Mesenteric fat pad (tissue), 1 donor: ENCODE measurements at places on chromosomes 1 and 21.

DNA sequence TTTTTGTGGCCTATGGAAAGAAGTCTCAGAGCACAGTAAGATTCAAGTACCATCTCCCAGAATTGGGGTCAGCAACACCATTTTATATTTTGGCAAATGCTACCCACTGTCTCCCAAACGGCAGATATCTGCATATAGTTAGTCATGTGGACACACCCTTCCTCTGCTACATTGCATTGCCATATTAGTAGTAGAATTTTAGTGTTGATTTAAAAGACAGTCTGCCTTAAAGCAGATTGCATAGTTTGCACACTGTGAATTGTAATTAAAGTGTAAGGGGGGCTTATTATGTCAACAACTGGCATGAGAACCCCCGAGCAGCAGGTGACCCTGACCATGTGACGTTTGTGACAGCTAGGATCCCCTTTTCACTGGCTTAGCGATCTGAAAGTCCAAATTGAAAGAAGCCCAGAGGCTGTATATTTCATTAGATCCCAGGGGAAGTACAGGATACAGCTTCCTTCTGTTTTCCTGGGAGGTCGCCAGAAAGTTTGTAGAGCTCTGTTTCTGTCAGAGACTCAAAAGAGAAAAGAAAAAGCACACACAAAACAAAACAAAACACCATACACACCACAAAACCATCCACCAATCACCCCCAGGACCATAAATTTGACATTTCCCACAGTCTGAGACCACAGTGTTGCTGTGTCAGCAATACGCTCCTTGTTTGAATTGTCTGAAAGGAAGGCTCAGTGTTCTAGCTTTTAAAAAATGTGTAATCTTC is 172.4 kb downstream of the NFIA start:
- DNase-seq = no peak

- DNase-seq = no peak
Observed at GRCh38 chr1:158147401-158147800, 33.3 kb upstream of the CD1D start.

DNA sequence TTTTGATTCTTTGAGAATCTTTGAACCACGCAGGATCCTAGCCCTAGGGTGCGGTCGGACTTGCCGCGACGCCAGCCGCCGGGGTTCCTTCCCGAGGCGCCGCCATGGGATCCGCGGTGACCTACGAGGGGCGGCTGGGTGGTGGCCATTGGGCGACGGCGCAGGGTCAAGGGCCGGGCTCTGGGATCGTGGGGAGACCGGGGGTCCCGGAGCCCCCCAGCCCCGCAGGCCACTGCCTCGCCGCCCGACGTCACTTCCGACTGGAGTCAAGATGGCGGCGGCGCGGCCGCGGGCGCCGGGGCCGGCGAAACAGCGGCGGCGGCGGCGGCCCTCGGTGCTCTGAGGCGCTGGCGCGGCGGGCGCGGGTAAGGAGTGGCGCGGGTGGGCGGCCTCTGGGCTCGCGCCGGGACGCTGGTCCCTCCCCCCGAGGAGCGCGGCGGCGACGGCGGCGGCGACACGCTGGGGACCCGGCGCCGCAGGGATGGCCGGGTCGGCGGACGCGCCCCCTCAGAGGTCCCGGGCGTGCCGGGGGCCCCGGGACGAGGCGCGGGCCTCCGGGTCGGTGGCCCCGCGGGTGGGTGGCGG is at the start of gene PRDM2:
PRDM2 (plus strand) TSS at position 253 of the 585 bp plus-strand sequence. CDS start 15,418 bp downstream, outside the sequence.
- DNase-seq = peak; percentile 91

DNA sequence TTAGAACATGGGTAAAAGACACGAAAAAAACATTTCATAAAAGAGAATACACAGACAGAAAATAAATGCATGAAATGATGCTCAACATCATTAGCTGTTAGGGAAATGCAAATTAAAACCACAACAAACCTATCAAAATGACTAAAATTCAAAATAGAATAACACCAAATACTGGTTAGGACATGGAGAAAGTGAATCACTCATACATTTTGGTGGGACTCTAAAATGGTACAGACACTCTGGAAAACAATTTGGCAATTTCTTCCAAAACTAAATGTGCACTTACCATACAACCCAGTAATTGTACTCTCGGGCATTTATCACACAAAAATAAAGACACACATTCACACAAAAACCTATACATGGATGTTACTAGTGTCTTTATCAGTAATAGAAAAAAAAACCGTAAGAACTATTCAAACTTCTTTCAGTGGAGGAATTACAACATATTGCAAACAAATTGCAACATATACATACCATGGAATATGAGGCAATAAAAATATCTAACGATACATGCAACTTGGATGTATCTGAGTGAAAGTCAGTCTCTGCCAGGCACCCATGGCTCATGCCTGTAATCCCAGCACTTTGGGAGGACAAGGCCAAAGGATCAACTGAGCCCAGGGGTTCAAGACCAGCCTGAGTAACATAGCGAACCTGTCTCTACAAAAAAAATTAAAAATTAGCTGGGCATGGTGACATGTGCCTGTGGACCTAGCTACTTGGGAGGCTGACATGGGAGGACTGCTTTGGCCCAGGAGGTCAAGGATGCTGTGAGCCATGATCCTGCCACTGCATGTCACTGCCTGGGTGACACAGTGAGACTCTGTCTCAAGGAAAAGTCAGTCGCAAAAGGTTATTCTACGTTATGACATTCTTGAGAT is 19.6 kb downstream of the HSF2BP start:
- DNase-seq = no peak

DNA sequence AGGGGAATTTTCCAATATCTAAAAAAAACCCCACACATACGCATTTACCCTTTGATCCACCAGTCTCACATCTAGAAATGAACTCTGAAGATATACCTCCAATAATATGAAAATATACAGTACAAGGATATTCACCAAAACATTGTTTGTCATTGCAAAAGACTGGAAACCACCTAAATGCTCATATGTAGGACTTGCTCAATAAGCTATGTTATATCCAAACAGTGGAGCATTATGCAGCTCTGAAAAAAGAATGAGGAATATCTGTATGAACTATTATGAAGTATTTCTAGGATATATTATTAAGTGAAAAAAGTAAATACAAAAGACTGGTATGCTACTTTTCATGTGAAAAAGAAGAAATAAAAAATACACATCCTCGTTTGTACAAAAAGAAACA is 43.6 kb downstream of the CD55 start:
- no peak for DNase-seq

DNA sequence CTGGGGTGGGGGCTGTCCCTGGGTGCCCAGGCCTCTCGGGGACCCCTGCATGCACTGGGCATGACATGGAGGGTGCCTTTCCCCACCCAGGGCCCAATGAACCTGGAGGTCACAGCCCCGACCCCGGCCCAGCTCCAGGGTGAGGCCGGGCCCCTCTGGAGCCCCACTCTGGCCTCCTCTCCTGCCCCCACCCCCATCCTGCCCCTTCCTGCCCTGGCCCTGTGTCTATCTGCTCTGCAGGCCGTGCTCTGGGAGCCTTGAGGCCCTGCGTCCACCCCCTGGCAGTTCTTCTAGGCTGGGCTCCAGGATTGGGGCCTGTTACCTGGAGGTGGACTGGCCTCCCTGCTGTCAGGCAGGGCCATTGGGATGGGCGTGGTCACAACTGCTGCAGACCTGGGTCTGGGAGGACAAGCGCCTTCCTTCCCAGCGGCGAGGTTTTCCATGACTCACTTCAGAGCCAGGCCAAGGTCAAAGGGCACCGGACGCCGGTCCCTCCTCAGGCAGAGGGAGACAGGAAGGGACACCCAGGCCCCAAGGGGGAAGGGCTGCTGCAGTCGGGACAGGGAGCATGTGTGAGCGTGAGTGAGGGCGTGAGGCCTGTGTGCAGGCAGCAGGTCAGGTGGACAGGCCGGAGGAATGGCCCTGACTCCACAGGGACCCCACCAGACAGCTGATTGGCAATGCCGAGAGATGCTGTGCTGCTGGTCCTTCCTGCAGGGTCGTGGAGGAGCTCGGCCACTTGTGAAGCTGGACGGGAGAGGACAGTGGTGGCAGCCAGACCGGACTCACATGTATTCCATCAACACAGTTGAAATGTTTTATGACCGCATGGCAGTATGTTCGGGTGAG is 31.1 kb upstream of the POFUT2 start:
- peak; percentile 95 for DNase-seq

DNA sequence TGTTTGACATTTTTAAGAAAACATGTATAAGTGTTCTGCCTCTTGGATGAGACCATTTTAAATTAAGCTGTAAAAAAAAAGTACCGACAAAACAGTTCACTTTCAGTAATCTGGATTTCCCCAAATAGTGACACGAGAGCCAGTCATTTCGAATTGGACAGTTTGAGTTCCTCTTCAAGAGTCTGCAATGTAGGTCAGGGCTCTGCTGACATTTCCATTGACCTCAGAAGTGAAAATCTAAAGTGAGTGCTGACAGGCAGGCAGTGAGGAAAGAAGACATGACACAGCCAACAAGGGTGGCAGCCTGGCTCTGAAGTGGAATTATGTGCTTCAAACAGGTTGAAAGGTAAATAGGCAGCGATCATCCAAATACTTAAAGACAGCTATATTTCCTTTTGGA is at the start of gene IL23R:
IL23R (plus strand) TSS at position 259 of the 400 bp plus-strand sequence. CDS start 1,667 bp downstream, outside the sequence.
- no peak for DNase-seq

GRCh38 chr1:212640223-212640878 is 31.8 kb downstream of the ATF3 start:
- no peak for DNase-seq

GRCh38 chr1:210412240-210412639 is 83.5 kb downstream of the HHAT start:
- DNase-seq = no peak

GRCh38 chr1:234504969-234505768 is 26.2 kb upstream of the TARBP1 start:
- no peak for DNase-seq

- DNase-seq = no peak
Observed at GRCh38 chr1:173570370-173571007, 32.4 kb downstream of the SLC9C2 start.

DNA sequence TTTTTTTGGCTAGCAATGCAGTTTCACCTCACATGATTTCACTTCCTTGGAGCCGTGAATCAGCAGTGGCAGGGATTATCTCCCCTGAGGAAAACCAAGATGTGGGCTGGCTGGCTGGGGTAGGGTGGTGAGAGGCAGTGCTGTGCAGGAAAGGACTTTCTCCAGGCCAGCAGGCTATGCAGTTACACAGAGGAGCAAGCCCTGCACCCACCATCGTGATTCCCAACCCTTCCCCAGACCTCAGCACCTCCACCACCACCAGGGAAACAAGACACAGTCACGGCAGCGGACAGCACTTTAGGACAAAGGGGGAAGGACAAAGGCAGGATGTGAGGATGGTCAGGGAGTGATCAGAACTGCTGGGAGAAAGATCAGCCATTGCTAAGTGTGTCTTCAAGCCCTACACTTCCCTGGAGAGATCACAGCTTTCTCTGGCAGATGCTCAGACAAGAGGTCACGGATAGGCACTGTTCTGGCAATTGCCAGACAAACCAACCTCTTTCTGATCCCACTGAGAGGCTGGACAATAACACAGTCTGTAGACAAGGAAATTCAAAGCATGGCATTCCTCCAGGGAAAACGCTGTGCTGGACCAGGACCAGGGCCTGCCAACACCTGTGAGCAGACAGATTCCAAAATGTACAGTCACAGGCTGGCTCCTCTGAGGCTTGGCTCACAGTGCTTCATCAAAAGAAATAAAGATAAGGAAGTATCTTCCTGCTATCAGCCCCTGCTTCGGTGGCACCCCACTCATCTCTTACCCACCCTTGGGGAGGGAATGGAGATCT is 509.4 kb downstream of the SMYD3 start:
- DNase-seq = no peak

GRCh38 chr1:73998348-73998959 is 199.5 kb downstream of the LRRIQ3 start:
- DNase-seq = no peak
